DMS153 (cell line): ENCODE measurements at places on chromosomes 2 and 18.

DNA sequence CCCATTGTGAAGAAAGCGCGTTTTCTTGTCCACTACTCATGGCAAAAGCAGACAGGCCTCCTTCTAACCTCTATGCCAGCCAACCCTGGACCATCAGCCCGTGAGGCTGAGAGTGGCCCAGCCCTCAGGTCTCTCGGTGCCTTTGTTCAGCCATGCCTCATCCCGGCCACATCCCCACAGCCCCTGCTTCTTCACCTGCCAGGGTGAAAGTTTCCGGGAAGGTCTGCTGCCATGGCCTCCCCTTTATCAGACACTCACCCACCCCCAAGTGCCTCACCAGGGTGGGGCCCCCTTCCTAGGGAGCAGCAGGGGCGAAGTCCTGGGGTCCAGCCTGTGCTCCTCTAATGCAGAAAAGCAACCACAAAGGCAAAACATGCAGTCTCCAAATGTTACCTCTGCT, 478.4 kb upstream of the SALL3 start:
- no peak for DNase-seq

- DNase-seq, result no peak
These were observed 44.6 kb upstream of the LRPPRC start for GRCh38 chr2:44040365-44040764.

DNA sequence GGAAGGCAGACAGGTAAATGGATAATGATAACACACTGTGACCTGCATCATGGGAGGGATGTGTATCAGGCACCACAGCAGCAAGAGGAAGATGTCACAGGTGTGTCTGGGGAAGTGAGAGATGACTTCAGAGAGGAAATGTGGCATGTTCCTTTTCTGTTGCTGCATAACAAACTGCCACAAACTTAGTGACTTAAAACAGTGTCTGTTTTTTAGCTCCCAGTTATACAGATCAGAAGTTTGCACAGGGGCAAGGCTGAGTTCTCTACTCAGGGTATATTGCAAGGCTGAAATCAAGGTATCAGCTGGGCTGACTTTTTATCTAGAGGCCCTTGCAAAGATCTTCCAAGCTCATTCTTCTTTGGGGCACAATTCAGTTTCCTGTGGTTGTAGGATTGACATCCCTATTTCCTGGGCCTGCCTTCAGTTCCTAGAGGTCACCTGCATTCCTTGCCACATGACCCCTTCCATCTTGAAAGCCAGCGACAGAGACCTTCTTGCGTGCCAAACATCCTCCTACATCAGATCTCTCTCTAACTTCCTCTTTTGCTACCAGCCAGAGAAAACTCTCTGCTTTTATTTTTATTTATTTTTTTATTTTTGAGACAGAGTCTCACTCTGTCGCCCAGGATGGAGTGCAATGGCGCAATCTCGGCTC, 2.1 kb upstream of the MAP3K2 start:
- DNase-seq, result no peak

DNA sequence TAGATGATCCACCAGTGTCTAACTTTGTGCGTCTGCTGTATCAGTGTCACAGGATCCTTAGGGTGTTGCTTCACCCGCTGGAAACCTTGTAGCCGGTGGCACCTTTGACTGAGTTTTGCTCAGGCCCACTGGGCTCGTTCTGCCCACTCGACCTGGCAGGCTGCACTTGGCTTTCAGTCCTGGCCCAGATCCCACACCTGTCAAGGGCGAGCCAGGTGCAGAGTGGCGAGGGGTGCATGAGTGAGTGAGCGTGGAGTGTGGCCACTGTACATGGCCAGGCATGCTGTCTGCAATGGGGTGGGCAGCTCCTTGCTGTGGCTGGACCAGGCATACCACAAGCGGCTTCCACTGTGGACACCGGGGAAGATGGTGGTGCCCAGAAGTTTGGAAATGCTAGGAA, 179.0 kb downstream of the FAM210A start:
- DNase-seq, result no peak

- DNase-seq, result no peak
These were observed 10.1 kb downstream of the GPR35 start for GRCh38 chr2:240635121-240635997.

GRCh38 chr18:10265560-10266333, 188.7 kb upstream of the APCDD1 start:
- DNase-seq, result no peak

DNA sequence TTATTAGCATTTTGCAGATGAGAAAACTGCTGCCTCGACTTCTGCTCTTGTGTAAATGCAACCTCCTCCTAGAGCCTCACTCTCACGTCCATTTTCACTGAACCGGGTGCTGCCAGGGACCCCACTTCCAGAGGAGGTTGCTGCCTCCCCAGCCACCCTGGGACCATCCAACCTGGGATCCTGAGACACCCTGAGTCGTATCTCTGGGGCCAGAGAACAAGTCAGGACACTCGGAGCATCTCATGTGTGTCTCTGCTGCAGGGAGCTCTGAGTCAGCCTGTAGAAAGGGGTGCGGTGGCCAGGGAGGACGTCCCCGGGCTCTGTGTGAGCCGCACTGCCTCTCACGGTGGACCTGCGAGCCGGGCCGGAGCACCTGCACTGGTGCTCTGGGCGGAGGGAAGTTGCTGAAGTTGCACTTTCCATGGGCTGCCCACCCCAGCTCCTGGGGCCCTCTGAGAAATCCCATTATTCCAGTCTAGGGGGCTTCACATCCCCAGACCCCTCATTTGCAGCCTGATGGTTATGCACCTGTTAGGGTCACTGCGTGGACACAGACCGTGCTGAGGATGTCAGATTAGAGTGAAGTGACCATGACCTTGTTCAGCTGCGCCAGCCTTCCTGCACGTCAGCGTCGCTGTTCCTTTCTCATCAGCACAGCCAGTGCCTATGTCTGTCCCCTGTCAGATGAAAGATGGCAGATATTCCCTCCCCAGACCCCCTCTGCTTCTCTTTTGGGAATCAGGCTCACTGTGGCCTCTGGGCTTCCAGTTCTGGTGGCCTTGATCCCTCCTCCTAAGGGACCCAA, 230.4 kb downstream of the KLHL29 start:
- DNase-seq, result no peak

GRCh38 chr2:200756618-200757321, 54.9 kb upstream of the BZW1 start:
- DNase-seq, result no peak

GRCh38 chr2:147989809-147990403, 30.6 kb downstream of the ORC4 start:
- DNase-seq, result peak; percentile 2

DNA sequence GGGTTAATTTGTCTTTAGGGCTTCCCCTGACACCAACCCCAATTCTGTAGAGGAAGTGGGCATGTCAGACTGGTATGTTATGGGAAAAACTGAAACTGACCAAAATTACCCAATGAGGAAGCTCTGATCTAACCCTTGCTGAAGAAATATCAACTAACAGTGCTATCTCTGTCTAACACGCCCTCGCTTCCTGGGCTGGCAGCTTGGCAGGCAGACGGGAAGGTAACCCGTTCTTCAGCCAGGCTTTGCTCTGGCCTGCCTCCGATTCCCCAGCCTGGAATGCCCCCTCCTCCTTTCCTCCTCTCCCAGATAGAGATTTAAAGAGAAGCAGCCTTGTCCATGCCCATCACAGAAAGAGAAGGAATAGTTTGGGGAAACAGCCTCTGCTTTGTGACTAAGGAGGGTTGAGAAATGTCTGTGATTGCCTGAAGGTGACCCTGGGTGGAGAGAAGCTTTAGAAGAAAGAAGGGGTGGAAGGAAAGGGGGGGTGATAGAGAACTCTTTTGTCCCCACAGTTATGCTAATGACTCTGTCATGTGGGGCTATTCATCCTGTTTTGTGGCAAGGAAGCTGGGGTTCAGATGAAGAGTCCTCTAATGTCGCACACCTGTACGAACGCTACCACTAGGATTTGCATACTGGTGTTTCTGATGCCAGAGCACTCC, 15.4 kb downstream of the HK2 start:
- no peak for DNase-seq

- DNase-seq, result peak; percentile 30
These were observed 84.3 kb downstream of the GATA6 start for GRCh38 chr18:22253676-22254075.

DNA sequence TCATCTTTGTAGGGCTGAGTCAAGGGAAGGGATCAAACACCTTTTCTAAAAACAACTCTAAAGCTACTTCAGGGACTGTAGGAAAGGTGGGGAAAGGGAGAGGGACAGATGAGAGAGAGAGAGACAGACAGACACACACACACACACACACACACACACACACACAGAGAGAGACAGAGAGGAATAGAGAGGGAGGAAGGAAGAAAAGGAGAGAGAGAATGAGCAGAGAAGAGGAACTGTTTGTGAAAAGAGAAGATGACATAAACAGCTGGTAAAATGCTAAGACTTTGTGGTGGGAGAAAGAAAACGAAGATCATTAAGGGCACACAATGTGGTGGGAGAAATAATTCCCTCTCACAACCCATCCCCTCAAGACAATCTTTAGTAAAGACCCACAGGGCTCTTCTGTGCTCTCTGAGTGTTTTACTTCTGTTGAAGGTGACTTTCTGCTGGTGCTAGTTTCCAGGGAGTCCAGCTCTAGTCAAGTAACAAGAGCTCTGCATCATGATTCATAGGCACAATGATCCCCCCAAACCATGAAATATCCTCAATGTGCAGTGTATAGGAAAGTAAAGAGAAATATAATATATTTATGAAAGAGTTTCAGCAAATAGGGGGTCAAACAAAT, 77.2 kb upstream of the STK17B start:
- DNase-seq, result no peak

DNA sequence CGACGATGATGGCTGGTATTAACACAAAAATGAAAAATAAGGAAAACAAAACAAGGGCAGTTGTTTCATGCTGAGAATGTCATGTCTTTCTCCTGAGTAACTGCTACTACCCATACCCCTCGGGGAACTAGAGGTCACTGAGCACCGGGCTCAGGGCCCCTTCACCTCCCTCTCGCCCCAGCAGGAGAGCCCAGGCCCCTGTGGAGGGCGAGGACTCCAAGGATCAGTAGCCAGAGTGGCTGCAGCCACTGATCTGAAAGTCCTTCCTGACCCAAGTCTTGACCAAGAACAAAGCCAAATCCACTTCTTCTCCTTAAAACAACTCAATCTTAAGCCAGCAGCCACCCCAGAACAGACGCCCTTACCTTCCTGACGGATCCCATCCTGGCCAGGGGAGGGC, 25.5 kb downstream of the ST8SIA5 start:
- no peak for DNase-seq

DNA sequence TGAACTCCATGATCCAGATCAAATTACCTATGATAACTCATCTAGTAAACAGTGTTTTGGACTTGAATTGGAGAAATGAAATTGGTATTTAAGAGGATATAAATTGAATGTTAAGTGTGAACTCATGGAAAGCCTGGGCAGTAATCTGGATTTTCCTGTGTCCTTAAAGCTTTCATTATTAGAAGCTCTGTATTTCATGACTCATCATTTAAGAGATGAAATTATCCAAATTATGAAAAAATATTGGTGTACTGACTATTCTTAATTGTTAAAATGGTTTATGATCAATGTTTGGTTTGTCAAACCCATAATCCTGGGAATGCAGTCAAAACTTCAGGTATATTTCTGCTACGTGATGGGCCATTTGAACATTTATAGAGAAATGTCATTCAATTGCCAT, 332.2 kb upstream of the ST6GAL2 start:
- DNase-seq, result no peak

DNA sequence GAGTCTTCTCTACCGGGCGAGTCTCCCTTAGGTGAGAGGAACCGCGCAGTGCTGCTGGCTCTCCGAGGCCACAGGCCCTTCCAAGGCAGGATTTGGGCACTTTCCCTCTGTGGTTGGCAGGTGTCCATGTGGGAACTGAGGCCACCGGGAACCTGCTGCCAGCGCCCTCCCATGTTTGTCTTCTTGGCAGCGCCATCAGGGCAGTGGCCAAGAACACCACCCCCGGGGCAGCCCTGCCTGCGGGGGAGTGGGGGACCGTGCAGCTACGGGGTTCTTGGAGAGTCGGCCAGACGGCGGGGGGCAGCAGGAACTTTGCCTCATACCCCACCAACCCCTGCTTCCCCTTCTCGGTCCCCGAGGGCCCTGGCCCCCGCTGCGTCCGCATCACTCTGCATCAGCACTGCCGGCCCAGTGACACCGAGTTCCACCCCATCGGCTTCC, 10.0 kb downstream of the CAPN10 start:
- no peak for DNase-seq

DNA sequence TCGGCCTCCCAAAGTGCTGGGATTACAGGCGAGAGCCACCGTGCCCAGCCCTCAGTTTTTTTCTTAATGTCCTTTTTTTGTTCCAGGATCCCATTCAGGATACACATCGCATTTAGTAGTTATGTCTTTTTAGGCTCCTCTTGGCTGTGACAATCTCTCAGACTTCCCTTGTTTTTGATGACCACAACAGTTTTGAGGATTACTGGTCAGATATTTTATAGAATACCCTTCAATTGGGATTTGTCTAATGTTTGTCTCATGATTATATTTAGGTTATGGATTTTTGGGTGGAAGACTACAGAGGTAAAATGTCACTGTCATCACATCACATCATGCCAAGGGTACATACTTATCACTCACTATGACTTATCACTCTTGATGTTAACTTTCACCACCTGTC, 46.7 kb downstream of the SCN3A start:
- no peak for DNase-seq

DNA sequence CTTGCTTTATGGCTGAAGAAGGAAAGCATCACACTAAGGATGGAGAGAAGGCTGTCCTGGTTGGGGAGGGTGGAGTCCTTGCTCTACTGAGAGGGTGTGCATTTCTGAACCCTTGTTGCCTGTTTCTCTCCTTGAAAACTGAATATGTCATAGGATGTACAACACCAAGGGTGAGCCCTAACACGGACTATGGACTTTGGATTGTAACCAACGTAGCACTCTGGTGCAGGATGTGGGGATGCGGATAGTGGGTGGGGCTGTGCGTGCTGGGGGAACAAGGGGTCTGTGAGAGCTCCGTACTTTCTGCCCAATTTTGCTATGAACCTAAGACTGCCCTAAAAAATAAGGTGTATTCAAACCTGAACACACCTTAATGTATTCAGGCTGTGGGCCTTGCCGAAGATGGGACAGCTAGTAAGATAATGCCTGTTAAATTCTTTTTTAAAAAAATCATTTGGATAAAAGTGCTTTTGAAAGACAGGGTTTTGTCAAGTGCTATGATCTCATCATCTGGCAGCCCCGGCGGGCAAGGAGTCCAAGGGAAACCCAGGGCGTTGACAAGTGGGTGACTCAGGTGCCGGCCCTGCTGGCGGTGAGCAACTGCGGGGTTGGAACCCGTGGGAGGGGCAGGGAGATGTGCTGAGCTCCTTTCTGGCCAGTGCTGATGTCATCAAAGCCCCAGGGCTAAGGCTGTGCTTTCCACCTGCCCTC, 54.0 kb downstream of the GATA6 start:
- peak; percentile 89 for DNase-seq

DNA sequence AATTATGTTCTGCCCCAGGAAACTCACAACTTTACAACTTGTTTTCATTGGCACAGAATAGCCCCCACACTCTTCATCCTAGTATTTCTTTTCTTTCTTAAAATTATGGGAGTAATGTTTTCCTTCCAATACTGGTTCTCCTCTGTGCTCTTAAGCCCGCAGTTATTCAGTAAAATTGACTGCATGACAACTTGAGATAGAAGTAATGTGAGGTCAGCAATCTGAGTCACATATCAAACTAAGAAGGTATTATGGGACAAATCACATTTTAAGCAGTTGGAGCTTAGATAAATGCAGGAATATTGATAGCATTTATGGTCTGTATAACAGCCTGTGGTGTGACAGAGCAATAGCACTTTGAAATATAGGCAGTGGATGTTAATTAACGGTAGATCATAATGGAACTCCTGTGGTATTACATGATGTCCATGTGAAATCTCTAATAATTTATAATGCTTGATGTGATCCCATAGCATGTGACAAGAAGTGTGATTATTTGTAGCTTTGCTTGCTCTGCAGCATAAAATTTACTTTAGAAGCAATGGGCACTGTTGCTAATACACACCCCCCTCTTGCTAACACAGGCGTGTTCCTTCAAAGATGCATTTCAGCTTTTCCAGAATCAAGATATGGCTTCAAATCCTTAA, 351.4 kb upstream of the CDH20 start:
- no peak for DNase-seq
